ENCODE measurements at places on chromosomes 7 and 10.
A peak's percentile ranks its signal among the peaks of the same experiment; 100 is the strongest.

- no peak for DNase-seq
Observed at GRCh38 chr7:22386865-22387264, 29.9 kb upstream of the RAPGEF5 start.

- DNase-seq = no peak
Observed at GRCh38 chr10:49619613-49620012, 5.8 kb downstream of the CHAT start.

- peak; percentile 31 for DNase-seq
Observed at GRCh38 chr7:79461660-79462059, 8.2 kb upstream of the MAGI2 start.

- DNase-seq = no peak
Observed at GRCh38 chr10:124041675-124042445, 51.5 kb downstream of the CHST15 start.

GRCh38 chr7:130925136-130925794 is 191.3 kb upstream of the KLF14 start:
- no peak for DNase-seq

DNA sequence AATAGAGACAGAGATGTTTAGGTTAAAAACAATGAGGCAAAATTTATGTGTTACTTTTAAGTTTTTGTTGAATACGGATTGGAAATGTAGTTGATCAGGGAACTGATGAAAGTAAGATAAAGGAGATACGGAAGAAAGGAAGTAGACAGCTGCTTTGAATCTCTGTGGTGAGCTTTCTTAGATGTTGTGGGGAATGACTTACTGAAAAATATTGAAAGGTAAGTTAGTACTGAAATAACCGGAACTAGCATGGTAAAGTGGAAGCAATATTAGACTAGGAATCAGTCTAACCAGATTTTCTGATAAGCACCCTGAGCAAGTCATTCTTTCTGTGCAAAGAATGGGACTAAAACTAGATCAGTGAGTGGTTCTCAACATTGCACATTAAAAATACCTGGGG is 34.8 kb downstream of the LUC7L2 start:
- no peak for DNase-seq

GRCh38 chr10:79111846-79112614 is 43.3 kb downstream of the ZMIZ1 start:
- DNase-seq = no peak

- DNase-seq = no peak
Observed at GRCh38 chr10:99630433-99630832, 10.2 kb upstream of the SLC25A28 start.

DNA sequence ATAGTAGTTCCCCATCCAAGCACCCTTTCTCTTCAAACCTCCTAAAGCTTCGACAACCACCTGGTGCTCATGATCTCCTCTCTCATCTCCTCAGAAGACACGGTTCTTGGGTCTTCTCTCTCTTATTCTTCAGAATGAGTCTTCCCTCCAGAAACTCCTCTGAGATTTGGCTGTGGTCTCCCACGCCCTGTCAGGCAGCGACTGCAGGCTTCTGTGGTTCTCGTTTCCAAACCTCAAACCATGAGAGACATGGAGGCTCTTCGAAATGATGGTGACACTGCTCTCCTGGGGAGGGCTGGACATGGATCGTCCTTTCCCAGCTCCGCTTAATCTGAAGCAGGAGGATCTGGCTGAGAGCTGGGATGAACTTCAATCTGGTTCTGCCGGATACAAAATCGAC is 78.6 kb upstream of the PITRM1 start:
- no peak for DNase-seq

- no peak for DNase-seq
Observed at GRCh38 chr7:151568956-151569940, 49.6 kb upstream of the RHEB start.

DNA sequence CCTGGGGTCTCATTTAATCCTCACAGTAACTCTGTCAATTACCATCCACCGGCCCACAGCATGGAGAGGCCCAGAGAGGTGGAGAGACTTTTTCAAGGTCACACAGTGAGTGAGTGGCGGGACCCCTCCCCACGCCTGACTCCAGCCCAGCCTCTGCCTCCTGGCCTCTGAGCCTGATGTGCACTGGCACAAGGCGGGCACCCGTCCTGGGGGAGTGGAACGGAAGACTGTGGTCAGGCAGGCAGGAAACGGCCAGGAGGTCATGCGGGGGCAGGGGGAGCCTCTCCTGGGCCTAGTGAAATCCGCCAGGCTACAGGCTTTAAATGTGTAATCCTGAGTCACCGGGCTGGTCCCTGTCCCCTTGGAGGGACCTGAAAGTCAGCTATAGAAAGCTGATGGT is 32.2 kb downstream of the ZCCHC24 start:
- no peak for DNase-seq

- no peak for DNase-seq
Observed at GRCh38 chr10:105949721-105950120, 1214.8 kb downstream of the SORCS1 start.

GRCh38 chr7:104962781-104963180 is 51.2 kb upstream of the KMT2E start:
- no peak for DNase-seq

DNA sequence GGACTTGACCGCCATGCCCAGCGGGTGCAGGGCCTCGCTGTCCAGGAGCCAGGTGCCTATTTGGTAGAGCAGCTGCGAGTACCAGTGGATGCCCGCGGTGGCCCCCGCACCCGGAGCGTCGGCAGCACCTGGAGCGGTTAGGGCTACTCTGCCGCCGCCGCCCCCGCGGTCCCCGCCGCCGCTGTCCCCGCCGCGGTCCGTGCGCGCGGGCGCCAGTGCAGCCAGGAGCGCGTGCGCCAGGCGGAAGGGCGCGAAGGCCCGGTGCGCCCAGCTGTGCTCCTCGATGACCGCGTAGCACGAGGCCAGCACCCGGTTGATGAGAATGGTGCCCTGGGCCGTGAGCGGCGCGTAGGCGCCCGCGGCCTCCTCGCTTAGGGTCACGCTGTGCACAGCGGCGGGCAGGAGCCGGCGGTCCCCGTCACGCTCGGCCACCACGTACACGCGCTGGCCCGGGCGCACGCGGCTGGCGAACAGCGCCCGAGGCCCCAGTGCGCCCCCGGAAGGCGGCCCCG is 9.3 kb downstream of the SHH start:
- DNase-seq = no peak

DNA sequence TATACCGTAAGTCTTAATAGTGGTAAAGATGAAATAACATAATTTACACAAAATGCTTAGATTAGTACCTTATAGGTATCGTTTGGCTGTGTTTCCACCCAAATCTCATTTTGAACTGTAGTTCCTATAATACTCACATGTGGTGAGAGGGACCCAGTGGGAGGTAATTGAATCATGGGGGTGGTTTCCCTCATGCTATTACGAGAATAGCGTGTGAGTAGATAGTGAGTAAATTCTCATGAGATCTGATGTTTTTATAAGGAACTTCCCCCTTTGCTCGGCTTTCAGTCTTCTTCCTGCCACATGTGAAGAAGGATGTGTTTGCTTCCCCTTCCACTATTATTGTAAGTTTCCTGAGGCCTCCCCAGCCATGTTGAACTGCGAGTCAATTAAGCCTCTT is 426.3 kb upstream of the POT1 start:
- DNase-seq = no peak

DNA sequence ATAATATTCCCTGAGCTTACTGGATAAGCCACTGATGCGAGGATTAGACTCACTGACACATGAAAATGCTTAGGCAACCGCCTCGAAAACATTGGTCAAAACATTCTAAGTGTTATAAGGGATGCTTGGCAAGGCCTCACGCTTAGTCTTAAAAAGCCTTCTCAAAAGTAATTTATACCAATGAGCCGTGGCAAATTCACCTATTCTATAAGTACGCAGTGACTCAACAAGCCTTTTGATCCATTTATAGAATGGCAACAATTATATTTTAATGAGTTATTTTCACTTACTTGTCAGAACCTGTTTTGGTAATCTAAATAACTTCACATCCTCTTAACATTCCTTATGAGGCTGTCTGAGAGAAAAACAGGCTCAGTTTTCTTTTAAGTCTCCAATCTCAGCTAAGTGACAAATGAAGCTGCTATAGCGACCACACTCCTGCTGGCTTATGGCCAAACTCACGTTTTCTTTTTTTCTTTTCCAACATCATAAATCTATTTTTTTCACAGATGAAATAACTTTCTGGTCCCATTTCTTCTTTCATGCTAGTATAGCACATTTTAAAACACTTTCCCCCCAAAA is 121.2 kb upstream of the AFAP1L2 start:
- no peak for DNase-seq

GRCh38 chr7:36677769-36678437 is 46.4 kb downstream of the AOAH start:
- no peak for DNase-seq

- DNase-seq = peak; percentile 63
Observed at GRCh38 chr7:50068850-50069551, 24.0 kb downstream of the ZPBP start.

DNA sequence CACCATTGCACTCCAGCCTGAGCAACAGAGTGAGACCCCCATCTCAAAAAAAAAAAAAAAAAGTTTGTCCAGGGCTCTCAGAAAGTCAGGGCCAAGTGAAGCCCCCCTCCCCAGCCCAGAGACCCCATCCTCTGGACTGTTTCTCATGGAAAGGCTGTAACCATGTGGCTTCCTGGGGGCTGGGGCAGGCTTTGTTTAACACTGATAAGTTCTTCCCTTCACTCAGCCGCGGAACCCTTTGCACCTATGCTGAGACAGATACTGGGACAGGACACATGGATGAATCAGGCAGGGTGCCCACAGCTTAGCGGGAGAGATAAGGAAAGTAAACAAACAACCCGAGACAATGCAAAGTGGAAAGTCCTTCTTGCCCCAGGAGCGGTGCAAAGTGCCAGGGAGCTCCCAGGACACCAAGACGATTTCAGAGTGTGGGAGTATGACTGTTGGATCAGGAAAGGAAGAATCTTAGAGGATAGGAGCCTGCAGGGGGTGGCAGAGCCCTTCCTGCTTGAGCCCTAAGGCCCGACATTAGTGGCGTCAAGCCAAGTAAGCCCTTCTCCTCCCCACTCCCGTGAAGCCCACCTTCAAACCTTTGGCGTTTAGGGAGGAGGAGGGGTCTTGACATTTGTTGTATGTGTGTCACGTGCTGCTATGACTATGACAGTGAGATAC is 11.6 kb downstream of the MLXIPL start:
- DNase-seq = peak; percentile 57

- no peak for DNase-seq
Observed at GRCh38 chr10:116147147-116147905, 125.7 kb downstream of the GFRA1 start.

GRCh38 chr7:85627791-85628586 is 441.1 kb upstream of the SEMA3D start:
- DNase-seq = no peak

GRCh38 chr10:93515071-93516005 is 18.9 kb downstream of the CEP55 start:
- peak; percentile 4 for DNase-seq

DNA sequence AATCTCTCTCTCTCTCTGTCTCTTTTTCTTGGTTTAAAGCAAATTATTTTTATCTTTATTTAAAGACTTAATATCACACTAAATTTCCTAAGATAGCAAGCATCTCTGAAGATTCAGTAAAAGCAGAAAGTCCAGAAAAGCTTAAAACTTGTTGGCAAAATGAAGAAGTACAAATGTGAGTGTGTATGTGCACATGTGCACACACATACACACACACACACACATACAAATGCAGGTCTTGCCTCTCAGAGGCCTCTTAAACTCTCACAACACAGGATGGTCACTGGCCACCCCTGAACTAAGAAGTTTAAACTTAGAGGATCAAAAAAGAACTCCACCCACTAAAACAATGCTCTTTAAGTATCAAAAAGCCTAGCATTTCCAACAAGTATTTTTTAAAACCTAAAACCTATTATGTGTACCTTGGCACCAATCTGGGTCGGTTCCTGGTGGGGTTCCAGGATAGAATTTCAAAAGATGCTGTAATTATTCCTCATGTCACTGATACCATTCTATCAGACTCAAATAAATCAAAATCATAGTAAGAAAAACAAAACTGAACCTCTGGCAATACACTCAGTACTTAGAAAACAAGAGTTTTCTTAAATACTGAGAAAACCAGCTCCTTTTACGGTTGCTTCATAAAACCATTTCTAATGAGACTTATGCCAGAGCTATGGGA is 55.0 kb downstream of the SORBS1 start:
- no peak for DNase-seq

GRCh38 chr7:90613088-90613498 is 17.0 kb downstream of the CDK14 start:
- no peak for DNase-seq

GRCh38 chr7:73918926-73919693 is 58.2 kb downstream of the TMEM270 start:
- DNase-seq = no peak

DNA sequence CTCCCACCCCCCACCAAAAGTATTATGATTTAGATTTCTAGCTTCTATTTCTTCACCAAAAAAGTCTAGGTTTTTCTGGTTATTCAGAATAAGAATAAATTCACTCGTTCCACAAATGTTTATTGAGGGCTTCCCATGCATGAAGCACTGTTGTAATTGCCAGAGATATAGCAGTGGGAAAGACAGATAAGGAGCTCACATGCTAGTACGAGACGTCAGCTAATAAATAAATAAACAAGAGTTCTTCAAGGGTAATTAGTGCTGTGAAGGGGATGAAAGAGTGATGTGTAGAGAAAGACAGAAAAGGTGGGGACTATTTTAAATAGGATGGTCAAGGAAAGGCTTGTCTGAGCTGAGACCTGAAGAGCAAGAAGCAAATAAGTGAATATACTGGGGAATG is 38.1 kb upstream of the SEPTIN7 start:
- DNase-seq = no peak

DNA sequence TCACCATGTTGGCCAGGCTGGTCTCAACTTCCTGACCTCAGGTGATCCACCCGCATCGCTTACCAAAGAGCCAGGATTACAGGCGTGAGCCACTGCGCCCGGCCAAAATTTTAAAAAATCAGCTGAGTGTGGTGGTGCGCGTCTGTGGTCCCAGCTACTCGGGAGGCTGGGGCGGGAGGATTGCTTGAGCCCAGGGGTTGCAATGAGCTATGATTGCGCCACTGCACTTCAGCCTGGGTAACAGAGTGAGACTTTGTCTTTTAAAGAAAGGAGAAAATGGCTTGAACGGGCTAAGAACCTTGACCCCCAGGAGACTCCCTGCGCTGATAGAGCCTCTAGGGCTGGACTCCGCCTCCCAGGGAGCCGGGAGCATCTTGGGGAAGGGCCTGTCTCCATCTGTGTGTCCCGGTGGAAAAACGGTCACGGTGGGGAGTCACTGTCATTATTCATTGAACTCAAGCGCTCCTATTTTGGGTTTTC is 760 bp upstream of the KCTD7 start:
- peak; percentile 93 for DNase-seq

- no peak for DNase-seq
Observed at GRCh38 chr7:29135846-29136245, 10.5 kb downstream of the CPVL start.

DNA sequence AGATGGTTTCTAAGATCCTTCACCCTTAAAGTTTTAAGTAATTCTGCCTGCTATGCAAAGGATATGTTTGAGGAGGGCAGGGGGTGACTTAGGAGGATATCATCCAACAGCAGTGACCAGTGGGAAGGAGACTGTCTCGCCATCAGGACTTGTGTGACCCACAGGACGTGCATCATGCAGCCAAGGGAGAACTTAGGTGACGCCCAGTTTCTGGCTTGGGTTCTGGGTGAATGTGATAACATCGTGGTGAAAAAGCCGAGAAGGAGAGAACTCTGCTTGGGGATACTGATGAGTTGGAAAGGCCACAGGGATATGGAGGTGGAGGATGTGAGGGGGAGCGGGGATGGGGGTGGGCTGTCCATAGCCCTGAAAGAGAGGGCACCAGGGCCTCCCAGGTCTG is 3.8 kb downstream of the WIPI2 start:
- DNase-seq = no peak
